Thyroid gland (tissue), 4 donors: ENCODE measurements at places on chromosomes 6 and 20. TPM values are rescaled to one million over a fixed set of nuclear protein-coding genes. Genes with fewer than 3 reads are reported as not detected.

ACTL10 gene
- 2.1 TPM for total RNA-seq

F13A1 gene
- total RNA-seq, result 23.7 TPM

TSHZ2 gene
- 15.3 TPM for total RNA-seq

DNA sequence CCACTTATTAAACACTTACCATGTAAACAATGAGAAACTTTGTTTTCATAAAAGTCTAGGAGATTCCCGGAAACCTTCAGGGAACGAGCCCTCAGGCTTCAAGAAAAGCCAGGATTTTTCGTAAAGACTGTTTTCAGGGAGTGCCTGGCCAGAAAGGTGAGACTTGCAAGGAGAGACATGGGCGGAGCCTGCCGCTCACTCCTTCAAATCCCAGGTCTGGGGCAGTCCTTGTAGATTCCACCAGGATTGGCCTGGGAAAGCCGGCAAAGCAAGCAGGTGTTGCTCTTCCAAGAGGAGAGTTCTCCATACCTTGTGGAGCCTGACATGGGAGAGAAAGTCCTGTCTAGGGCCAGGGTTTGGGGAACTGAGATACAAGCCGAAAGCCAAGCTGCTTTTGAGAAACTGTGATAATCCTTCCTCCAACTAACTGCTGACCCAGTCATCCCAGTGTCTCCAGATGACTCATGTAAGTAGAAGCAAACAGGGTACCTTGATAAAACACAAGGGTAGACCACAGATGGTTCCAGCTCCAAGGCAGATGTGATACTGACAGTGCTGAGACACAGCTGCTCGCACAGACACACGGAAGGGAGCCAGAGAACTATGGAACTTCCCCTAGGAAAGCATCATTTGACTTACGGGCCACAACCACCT lies 69.4 kb upstream of the NAA20 start:
- H3K27ac ChIP-seq, result no peak overlapping the region
- no peak overlapping the region for H3K4me3 ChIP-seq
- DNase-seq, result no peak
- no peaks in the 10 kb centered on the region for H3K27me3 ChIP-seq
- H3K36me3 ChIP-seq, result no peaks in the 10 kb centered on the region

DNA sequence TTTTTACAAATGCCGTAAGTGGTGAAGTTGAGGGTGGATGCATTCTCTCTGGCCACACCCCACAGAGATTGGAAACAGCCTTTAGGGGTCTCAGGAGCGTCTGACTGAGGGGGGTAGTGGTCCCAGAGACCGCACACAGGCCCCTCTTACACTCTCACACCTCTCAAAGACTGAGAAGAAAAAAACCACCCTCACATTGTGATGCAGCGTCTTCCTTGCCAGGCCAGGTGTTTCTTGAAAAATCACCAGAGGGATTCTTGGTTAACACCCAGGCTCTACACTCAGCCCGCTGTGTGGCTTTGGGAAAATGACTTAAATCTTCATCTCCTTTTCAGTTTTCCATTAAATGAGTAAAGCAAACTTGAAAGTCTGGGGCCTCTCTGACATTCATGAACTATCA lies 115.8 kb upstream of the SPTLC3 start:
- no peaks in the 10 kb centered on the region for H3K4me1 ChIP-seq
- no peak overlapping the region for H3K4me3 ChIP-seq
- no peaks in the 10 kb centered on the region for H3K36me3 ChIP-seq
- H3K27me3 ChIP-seq, result no peaks in the 10 kb centered on the region
- no peak for DNase-seq
- no peak overlapping the region for H3K27ac ChIP-seq

DNA sequence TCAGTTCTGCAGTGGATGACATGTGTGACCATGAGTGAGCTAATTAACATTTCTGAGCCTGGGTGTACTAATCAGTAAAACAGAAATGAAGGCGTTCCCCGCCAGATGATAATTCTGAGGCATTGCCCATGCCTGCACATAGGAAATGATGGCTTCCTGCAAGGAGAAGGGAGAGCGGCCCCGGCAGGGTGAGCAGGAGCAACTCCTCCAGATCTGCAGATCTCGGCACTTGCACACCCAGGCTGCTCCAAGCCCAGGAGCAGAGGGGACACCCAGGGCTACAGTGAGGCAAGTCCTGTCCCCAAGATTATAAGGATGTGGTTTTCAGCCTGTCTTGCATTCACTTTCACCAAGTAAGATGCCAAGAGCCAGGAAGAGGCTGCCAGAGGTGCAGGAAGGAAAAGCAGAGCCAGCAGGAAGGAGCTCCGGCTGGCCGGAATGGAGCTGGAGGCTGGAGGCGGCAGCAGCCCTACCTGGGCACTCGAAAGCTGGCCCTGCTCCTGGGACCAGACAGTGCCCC lies 177.5 kb upstream of the CST7 start:
- H3K36me3 ChIP-seq, result no peaks in the 10 kb centered on the region
- no peaks in the 10 kb centered on the region for H3K27me3 ChIP-seq
- H3K4me1 ChIP-seq, result no peaks in the 10 kb centered on the region

GRCh38 chr6:158047127-158047518 lies 65.5 kb downstream of the SYNJ2 start:
- no peak overlapping the region for H3K4me3 ChIP-seq
- H3K4me1 ChIP-seq, result no peaks in the 10 kb centered on the region
- no peaks in the 10 kb centered on the region for H3K27me3 ChIP-seq
- DNase-seq, result no peak

- no peak overlapping the region for H3K4me3 ChIP-seq
- no peak overlapping the region for H3K27ac ChIP-seq
- no peaks in the 10 kb centered on the region for H3K27me3 ChIP-seq
- peaks cover 10% of the 10 kb centered on the region for H3K36me3 ChIP-seq
- H3K4me1 ChIP-seq, result peaks cover 8% of the 10 kb centered on the region
These were observed 7.0 kb downstream of the TP53RK start for GRCh38 chr20:46682063-46682821.

- H3K4me1 ChIP-seq, result peaks cover 32% of the 10 kb centered on the region
- no peaks in the 10 kb centered on the region for H3K27me3 ChIP-seq
- no peak for DNase-seq
- H3K4me3 ChIP-seq, result no peak overlapping the region
- H3K36me3 ChIP-seq, result no peaks in the 10 kb centered on the region
These were observed 8.0 kb upstream of the PMEPA1 start for GRCh38 chr20:57717797-57718196.
